ENCODE measurements at places on chromosomes 6 and 20. TPM values are rescaled to one million over a fixed set of nuclear protein-coding genes. Genes with fewer than 3 reads are reported as not detected.

- H3K4me3 ChIP-seq = no peak overlapping the region
- no peaks in the 10 kb centered on the region for H3K27me3 ChIP-seq
- DNase-seq = no peak
- H3K4me1 ChIP-seq = no peaks in the 10 kb centered on the region
- no peak overlapping the region for H3K27ac ChIP-seq
- peaks cover 58% of the 10 kb centered on the region for H3K36me3 ChIP-seq
Observed at GRCh38 chr6:148548065-148548748, 198.6 kb upstream of the UST start.

DNA sequence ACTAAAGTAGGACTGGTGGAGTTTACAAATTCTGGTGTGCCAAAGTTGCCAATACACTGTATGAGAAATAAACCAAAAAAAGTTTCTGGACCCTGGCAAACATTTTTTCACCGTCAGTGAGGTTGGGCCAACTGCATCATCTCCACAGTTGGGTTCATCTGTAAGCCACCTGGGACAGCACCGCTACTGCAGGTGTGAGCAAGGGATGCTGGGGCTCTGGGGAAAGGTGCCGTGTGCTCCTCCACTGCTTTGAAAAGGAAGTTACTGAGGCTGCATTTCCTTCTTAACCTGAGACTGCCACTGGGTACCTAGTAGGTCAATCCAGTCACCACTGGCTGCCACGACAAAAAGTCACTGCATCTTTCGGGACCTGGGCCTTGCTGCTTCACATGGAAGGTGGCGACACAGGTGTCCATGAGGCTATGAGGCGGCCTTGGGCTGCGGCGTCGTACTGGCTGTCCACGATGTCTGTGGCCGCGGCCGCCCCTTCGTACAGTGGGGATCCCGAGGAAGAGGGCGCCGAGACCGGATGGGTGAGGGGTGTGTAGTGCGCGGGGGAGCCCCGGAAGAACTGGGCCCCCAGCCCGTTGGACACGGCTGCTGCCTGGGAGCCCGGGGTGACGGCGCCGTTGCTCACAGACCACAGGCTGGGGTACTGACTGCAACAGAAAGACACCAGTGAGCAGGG is 9.6 kb downstream of the TBXT start:
- DNase-seq = no peak
- H3K4me1 ChIP-seq = no peaks in the 10 kb centered on the region
- no peaks in the 10 kb centered on the region for H3K27me3 ChIP-seq
- H3K27ac ChIP-seq = no peak overlapping the region

- peaks cover 14% of the 10 kb centered on the region for H3K4me1 ChIP-seq
- DNase-seq = peak; percentile 62
- peaks cover 8% of the 10 kb centered on the region for H3K27me3 ChIP-seq
- H3K27ac ChIP-seq = no peak overlapping the region
- no peaks in the 10 kb centered on the region for H3K36me3 ChIP-seq
- H3K4me3 ChIP-seq = peak overlapping the region; percentile 68
Observed at GRCh38 chr6:135181333-135182070, 394 bp downstream of the MYB start.

DNA sequence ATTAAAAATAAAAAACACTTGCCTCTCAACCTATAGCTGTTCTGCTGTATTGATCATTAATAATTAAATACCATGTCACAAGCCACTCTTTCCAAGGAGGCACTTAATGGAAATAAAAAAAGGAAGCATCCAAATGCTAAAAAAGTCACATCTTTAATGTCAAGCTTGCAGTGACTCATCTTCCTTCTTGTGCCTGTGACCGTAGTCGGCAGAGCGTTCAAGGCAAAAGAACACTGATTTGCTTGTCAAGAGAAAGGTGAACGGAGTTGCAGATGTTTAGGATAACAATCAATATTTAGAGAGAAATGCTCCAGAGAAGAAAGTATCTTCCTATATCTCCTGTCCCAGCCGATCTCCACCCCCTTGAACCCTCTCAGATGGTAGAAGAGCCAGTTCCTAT is 341.0 kb upstream of the OPRM1 start:
- no peaks in the 10 kb centered on the region for H3K36me3 ChIP-seq
- no peak overlapping the region for H3K4me3 ChIP-seq
- no peaks in the 10 kb centered on the region for H3K27me3 ChIP-seq
- H3K27ac ChIP-seq = no peak overlapping the region

DNA sequence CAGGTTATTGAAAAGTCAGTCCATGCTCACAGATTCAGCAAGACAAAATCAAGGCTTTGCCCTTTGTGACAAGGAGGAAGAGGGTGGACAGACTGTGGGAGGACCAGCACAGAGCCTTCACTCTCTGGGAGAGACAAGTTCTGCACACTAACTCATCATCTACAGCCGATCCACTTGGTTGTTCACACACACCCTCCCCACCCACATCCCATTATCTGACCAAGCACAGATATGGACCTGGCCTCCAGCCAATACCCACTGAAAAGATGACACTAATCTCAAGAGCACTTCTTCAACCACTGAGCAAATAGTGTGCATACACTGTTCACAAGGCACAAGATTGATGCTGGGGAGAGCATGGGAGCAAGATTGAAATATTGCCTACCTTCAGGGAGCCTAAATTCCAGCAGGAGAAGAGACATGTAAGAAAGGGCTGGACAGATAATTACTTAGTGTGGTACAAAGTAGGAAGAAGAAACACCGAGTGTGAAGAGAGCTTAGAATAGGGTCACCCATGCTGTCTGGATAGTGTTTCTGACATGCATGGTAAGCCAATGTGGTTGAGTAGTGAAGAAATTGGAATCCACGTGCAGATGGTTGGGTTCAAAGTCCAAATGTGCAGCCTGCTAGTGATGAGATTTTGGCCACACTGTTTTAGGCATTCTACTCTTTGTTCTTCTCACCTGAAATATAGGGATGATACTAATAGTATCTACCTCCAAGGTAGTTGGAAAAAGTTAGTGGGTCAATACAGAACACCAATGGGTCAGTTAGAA is 21.7 kb upstream of the IL17A start:
- H3K36me3 ChIP-seq = no peaks in the 10 kb centered on the region
- no peaks in the 10 kb centered on the region for H3K27me3 ChIP-seq
- H3K27ac ChIP-seq = no peak overlapping the region
- no peaks in the 10 kb centered on the region for H3K4me1 ChIP-seq
- H3K4me3 ChIP-seq = no peak overlapping the region

GRCh38 chr6:19991176-19991575 is 154.0 kb downstream of the ID4 start:
- H3K27ac ChIP-seq = no peak overlapping the region
- no peaks in the 10 kb centered on the region for H3K27me3 ChIP-seq
- no peaks in the 10 kb centered on the region for H3K36me3 ChIP-seq

DNA sequence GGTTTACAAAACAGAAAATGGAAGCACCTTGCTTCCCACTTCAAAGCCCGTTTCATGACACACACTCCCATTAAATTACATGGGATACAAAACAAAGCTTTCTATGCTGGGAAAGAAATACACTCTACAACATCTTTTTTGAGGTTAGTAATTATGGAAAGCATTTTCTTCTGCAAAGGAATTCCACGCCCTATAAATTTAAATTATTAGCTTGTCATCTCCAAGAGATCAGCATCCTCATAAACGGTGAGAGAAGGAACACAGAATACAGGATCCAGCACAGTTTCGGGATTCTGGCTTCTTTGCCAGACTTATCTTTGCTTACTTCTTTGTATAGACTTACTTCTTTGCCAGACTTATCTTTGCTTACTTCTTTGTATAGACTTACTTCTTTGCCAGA is 1.3 kb upstream of the SMPDL3A start:
- DNase-seq = no peak
- no peaks in the 10 kb centered on the region for H3K27me3 ChIP-seq
- H3K4me3 ChIP-seq = no peak overlapping the region

DNA sequence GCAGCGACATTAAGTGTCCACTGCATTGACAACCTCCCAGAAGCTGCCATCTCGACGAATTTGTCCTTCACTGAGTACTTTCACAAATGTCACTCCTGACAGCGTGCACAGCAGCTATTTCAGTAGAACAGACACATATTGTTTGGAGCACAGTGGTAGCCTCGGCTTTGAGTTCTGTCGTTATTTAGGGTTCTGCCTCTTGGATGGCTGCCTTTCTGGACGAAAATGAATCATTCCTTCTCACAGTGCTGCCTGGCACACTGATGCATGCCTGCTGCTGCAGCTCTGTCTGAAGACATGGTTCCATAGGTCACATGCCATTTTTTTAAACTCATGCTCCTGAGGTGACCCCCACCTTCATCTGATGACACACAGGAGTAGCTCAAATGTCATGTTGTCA is 477.0 kb downstream of the C6orf118 start:
- H3K27ac ChIP-seq = no peak overlapping the region
- H3K4me1 ChIP-seq = no peaks in the 10 kb centered on the region
- no peaks in the 10 kb centered on the region for H3K27me3 ChIP-seq
- no peak for DNase-seq
- no peak overlapping the region for H3K4me3 ChIP-seq

DNA sequence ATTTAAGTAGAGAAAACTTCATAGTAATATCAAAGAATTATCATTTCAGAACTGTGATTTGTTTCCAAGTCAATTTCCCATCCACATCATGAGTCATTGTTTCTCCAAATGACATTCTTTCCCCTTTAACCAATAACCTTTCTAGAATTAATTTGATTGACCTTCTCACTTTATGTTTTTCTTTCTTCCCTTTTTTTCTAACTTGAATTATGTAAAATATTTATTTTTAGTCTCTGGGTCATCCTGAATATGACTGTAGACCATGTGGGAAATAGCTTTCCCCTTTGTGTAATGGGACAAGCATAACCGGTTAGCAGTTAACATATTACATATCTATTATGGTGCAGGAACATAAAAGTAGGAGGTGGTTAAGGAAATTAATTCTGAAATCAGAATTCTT is 291.1 kb downstream of the GJA1 start:
- H3K27ac ChIP-seq = no peak overlapping the region
- H3K27me3 ChIP-seq = no peaks in the 10 kb centered on the region
- no peaks in the 10 kb centered on the region for H3K4me1 ChIP-seq

GRCh38 chr20:1685304-1686052 is 27.9 kb upstream of the SIRPG start:
- no peak overlapping the region for H3K4me3 ChIP-seq
- DNase-seq = no peak
- H3K27ac ChIP-seq = no peak overlapping the region
- no peaks in the 10 kb centered on the region for H3K36me3 ChIP-seq
- H3K4me1 ChIP-seq = no peaks in the 10 kb centered on the region

DNA sequence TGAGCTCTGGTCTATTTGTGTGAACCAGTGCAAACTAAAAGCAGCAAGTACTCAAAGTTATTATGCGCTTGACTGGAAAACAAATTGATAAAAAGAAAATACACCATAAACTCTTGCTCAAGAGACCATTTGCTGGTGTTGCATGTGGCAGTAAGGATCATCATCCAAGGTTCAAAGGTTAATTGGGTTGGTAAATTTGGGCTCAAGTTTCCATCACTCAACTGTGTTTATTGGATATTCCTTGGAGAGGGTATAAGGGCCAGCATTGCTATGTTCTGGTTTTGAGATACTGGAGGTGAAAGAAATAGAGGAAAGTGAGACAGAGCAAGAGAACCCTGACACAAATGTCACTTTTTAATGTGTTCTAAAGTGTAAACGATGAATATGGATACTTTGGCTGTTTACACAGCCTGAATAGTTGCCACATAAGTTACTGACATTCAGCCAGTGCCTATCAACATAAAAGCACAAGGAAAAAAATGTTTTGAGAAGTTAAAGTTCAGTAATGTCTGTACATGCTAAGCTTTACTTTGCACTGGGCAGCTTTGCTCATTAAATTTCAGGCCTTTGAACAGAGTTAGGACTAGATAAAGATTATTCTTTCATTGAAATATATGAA is 736.1 kb downstream of the HDGFL1 start:
- no peak for DNase-seq
- H3K27ac ChIP-seq = no peak overlapping the region

DNA sequence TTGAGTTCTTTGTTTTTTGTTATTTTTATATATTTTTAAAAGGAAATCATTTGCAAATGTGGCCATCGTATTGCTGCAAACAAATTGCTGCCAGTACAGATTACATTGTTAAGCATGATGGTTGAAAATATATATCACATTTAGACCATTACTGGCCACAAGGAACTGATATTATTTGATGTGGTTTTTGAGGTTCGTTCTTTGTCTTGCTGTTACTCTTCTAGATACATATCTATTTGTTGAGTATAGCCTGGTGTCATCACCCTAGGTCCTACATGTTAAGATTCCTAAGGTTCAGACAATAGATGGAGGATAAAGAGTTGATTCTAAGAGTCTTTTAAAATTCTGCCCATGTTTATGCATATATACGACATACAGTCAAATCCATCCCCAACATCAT is 306.0 kb downstream of the FARS2 start:
- no peak overlapping the region for H3K4me3 ChIP-seq
- no peaks in the 10 kb centered on the region for H3K36me3 ChIP-seq
- H3K4me1 ChIP-seq = no peaks in the 10 kb centered on the region
- no peak for DNase-seq
- no peaks in the 10 kb centered on the region for H3K27me3 ChIP-seq
- H3K27ac ChIP-seq = no peak overlapping the region

- H3K36me3 ChIP-seq = peaks cover 24% of the 10 kb centered on the region
- no peak overlapping the region for H3K27ac ChIP-seq
- peaks cover 1% of the 10 kb centered on the region for H3K4me1 ChIP-seq
- DNase-seq = no peak
Observed at GRCh38 chr20:31566319-31566657, 38.8 kb upstream of the ID1 start.

DNA sequence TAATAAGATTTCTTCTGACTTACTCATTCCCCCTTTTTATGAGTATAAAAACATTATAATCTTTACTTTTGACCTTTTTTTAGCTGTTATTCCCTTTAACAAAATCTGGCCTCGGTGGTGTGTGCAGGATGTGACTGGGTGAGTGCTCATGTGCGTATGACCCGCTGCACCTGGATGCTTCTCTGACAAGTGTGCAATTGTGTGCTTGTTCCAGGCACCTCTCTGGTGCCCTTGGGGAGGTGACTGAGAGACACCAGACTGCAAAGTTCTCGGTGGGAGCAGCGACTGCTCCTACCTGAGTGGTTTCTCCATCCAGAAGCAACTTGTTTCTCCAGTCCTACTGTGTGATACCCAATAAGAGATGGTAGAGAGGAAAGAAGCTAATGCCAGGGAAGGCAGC is 65.0 kb downstream of the ISM1 start:
- no peak overlapping the region for H3K4me3 ChIP-seq
- no peaks in the 10 kb centered on the region for H3K4me1 ChIP-seq
- H3K36me3 ChIP-seq = no peaks in the 10 kb centered on the region
- DNase-seq = no peak

- DNase-seq = no peak
- H3K27me3 ChIP-seq = no peaks in the 10 kb centered on the region
- H3K4me3 ChIP-seq = no peak overlapping the region
- H3K27ac ChIP-seq = no peak overlapping the region
- no peaks in the 10 kb centered on the region for H3K4me1 ChIP-seq
Observed at GRCh38 chr6:122733259-122733658, 46.3 kb upstream of the FABP7 start.

The KIAA0408 gene
- not detected for total RNA-seq

The UFL1 gene
- total RNA-seq = 15.4 TPM

The CYP21A2 gene
- 14.0 TPM for total RNA-seq

The SCUBE3 gene
- total RNA-seq = 29.5 TPM

The FUT9 gene
- not detected for total RNA-seq

The TUBB2B gene
- not detected for total RNA-seq
